ENCODE measurements at places on chromosomes 4 and X. TPM values are rescaled to one million over a fixed set of nuclear protein-coding genes. Genes with fewer than 3 reads are reported as not detected.

- DNase-seq: no peak
These were observed 317.9 kb upstream of the PCDH7 start for GRCh38 chr4:30402276-30402675.

- DNase-seq: peak; percentile 73
These were observed 109.1 kb downstream of the GPAT3 start for GRCh38 chr4:83644677-83645659.

DNA sequence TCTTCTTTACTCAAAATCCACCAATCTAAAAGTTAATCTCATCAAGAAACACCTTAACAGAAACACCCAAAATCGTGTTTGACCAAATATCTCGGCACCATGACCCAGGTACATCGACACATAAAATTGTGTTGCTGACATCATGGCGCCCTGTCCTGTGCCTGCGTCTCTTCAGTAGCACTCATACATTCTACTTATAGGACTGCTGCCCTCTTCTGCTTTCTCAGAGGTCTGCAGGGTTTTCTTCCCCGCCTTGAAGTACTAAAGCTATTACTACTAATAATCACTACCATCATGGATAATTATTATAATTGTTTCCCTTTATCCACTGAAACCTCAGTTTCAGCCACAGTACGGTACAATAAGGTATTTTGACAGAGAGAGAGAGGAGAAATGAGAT lies 1403.1 kb upstream of the TENM3 start:
- no peak for DNase-seq

GRCh38 chr4:38311495-38312126 lies 351.4 kb downstream of the PTTG2 start:
- no peak for DNase-seq

DNA sequence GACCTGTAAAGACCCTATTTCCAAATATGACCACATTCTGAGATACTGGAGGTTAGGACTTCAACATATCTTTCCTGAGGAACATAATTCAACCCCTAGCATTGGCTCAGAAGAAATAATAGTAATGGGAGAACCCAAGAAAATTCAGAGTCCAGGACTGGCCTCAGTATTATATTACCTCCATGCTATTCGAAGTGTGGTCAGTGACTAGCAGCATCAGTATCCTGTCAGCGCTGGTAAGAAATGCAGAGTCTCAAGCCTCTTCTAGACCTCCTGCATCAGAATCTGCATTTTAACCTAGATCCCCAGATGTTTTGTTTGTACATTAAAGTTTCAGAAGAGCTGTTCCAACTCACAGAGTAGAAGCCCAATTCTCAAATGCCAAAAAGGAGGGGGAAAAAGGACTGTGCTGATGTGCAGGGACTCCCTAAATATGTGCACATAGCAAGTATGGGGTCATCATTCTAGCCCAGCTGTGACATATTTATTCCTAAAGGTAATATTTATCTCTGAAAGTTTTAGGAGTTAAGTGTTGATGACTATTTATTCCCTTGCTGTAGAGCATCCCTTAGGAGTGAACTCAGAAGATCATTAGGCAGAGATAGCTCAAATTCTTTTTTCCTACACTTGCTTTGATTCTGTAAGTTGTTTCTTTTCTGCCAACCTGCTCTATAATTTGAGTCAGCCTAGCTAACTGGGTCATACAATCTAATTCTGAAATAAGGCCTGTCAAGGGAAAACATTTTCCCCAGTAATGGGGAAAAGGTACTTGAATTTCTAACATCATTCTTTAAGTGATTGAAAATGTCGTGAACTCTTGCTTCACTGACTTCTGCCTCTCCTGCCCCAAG lies 361.9 kb downstream of the ARHGAP24 start:
- DNase-seq: peak; percentile 62

DNA sequence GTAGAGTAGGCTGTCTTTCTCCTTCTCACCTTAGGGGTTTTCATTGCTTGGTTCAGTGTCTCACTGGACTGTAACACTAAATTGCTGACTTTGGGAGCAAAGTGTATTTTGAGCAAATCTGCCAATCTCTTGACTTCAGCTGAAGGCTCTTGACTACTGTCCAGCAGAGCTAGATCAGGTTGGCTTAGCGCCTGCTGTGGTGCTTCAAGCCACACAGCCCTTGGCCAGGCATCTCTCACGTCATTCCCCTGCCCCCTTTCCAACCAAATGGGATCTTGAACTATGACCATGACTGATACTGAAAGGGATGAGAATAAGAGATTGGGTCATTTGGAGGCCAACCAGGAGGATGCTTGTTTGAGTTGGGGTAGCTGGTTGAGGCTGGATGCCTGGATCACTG lies 4.8 kb downstream of the SLC16A2 start:
- no peak for DNase-seq

DNA sequence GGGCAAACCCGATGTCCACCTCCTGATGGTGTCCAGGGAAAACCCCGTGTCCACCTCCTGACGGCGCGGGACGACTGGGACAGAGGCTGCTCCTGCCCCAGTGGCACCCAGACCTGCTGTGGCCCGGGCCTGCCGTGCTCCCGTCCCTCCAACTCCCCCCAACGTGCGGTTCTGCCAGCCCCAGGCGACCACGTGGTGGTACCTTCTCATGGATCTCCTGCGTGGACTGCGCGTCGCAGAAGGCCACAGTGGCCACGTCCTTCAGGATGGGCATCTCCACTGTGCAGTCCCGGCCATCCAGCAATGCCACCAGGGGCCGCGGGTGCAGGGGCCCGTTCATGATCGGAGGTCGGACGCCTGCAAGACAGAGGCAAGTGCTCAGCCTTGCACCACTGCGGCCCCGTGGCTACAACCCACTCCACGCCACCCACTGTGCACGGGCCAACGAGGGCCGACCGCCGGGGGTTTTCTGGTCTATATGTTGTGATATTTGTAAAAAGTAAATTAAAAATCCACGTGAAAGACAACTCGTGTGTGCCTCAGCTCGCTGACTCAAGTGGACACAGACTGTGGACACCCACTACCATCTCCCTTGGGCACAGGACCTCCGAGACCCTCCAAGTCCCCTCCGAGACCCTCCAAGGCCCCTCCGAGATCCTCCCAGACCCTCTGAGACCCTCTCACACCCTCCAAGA lies 10.8 kb downstream of the CTBP1 start:
- DNase-seq: no peak

- no peak for DNase-seq
These were observed 169.0 kb upstream of the MAP3K15 start for GRCh38 chrX:19684311-19684710.

GRCh38 chr4:177511611-177512010 lies 69.4 kb upstream of the AGA start:
- no peak for DNase-seq

DNA sequence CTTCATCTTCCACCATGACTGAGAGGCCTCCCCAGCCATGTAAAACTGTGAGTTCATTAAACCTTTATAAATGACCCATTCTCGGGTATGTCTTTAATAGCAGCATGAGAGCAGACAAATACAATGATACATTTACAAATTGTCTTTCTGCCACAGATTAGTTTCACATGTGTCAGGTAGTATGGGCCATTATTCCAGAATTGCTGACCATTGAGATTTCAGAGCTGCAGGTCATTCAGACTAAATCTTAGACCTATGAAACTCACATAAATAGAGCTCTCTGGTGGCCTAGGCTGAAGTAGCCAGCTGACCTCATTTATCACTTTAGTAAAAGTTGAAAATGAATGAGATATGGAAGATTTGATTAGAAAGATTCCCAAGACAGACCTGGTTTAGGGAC lies 105.8 kb downstream of the FIP1L1 start:
- no peak for DNase-seq

DNA sequence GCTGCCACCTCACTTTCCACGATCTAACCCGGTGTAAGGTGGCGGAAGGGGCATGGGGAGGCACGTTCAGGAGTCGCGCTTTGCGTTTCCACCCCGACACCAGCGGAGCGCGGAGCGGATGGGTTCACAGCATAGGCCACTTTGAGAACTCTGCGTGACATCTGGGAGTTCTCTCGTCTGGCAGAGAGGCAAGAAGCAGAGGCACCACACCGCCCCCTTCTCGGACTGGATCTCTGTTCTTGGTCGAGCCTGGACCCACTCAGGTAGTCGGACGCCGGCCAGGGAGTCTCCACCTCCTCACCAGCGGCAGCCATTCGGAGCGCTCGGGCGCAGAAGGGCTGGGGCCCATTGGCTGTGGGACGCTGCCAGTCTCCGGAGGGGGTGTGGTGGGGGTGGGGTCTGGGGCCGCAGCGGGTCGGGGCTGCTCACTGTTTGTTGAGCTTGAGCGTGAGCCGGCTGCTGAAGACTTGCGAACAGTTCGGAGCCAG lies at the start of gene DACH2:
Gene DACH2, plus strand, starts transcription at position 428 of the 488 bp plus-strand sequence.
- peak; percentile 1 for DNase-seq

DNA sequence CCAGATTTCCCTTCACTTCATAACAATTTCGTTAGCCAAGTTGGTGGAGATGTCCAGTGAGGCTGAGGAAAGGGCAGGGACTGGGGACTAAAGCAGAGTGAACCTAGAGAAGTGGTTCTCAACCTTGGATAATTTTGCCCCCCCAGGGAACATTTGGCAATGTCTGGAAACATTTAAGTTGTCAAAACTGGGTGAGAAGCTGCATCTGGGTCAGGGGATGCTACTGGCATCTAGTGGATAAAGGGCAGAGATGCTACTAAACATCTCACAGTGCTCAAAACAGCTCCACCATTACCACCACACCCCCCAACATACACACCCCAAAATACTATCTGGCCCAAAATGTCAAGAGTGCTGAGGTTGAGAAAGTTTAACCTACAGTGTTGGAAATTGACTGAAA lies 32.0 kb upstream of the FGF16 start:
- peak; percentile 30 for DNase-seq

DNA sequence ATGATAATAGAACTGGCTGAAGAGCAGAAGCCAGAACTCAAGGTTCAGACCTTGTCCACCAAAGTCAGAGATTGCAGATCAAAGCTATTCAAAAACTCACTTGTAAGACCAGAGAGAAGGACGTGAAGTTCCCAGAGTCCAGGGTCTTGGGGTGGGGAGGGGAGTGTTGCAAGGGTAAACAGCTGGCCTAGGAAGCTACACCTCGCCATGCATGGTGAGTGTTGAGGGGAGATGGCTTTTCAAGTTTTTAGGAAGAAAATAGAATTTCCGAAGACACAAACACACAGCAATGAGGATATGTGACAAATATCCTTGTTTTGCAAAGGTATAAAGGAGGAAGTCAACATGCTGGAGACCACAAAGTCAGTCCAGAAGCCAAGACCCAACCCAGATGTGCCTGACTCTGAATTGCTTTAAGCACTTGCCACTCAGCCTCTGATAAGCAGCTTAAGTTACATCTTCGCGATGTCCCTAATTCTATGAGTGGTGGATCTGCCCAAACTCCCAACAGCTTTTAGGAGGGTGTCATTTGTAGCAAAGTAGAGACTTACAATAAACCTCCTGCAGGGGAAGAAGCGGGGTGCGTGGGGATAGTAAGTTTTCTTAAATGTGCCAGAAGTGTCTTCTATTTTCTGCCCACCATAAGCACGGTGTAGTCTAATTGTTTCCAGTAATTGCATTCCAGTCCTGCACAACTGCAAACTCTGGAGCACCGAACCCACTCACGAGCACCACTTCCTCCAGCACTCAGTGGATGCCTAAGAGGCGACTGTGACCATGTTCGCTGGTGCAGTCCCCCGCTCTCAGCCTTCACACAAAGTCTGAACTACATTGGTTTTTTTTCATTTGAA lies 26.5 kb downstream of the HAND2 start:
- DNase-seq: no peak

GRCh38 chr4:6586715-6587325 lies 11.8 kb downstream of the MAN2B2 start:
- DNase-seq: no peak

- no peak for DNase-seq
These were observed 63.0 kb upstream of the MND1 start for GRCh38 chr4:153281476-153281875.

GRCh38 chrX:115972717-115973116 lies 197.8 kb upstream of the AGTR2 start:
- no peak for DNase-seq

DNA sequence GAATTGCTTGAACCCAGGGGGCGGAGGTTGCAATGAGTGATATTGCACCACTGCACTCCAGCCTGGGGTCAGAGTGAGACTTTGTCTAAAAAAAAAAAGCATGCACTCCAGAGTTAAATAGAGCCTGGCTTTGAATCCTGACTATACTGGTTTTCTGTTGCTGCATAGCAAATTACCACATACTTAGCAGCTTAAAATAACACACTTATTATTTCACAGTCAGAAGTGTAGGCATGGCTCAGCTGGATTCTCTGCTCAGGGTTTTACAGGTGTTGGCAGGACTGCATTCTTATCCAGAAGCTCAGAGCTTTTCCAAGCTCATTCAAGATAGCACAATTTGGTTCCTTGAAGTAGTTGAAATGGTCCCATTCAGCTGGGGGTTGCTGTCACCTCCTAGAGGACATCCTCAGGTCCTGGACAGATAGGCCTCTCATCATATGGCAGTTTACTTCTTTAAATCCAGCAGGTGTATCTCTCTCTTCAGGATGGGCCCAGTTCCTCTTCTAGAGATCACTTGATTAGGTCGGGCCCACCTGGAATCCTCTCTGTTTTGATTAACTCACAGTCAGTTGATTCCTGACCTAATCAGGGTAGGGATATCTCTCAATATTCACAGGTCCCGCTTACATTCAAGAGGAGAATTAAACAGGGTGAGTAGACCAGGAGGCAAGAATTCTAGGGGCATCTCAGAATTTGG lies 26.8 kb downstream of the DOCK11 start:
- peak; percentile 18 for DNase-seq

GRCh38 chr4:160235285-160235684 lies 1132.4 kb downstream of the RAPGEF2 start:
- no peak for DNase-seq

GRCh38 chr4:24516926-24517325 lies 67.4 kb downstream of the DHX15 start:
- DNase-seq: no peak

GRCh38 chrX:102650903-102651241 lies 411 bp upstream of the GPRASP1 start:
- DNase-seq: no peak

- DNase-seq: peak; percentile 0
These were observed 306.7 kb upstream of the MAOA start for GRCh38 chrX:43349363-43349762.

DNA sequence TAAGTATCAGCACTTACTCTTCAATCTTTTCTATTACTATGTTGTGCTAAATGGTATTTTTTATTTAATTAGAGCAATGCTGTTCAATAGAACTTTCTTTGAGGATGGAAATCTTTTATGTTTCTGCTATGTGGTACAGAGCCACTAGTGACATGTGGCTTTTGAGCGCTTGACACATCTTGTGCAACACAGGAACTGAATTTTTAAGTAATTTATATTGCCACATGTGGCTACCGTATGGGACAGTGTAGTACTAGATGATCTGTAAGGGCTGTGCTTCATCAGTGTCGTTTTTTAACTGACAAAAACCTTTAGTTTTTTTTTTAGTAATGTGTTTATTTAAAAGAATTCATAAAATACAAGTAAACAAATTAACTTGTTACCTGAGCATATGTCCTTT lies 22.4 kb downstream of the HPRT1 start:
- no peak for DNase-seq

- no peak for DNase-seq
These were observed 159.2 kb downstream of the SPRY1 start for GRCh38 chr4:123555807-123556273.

- no peak for DNase-seq
These were observed 148.9 kb downstream of the STIM2 start for GRCh38 chr4:27009539-27009938.

The ZAR1 gene
- total RNA-seq: not detected

The IL2 gene
- not detected for total RNA-seq

The NXF3 gene
- total RNA-seq: 0.75 TPM

The FAM241A gene
- 0.88 TPM for total RNA-seq

The ZNF157 gene
- total RNA-seq: 0.08 TPM

The ATP11C gene
- total RNA-seq: 13.6 TPM

The RHOH gene
- not detected for total RNA-seq

The CENPVL2 gene
- total RNA-seq: not detected

The GPC3 gene
- not detected for total RNA-seq

The GPRASP2 gene
- total RNA-seq: 11.0 TPM

The ZXDA gene
- total RNA-seq: 6.4 TPM

The GALNTL6 gene
- 0.36 TPM for total RNA-seq

The MUC7 gene
- total RNA-seq: not detected

Measured in myocyte (in vitro differentiated cells).